NCI-H1105 (cell line): ENCODE measurements at places on chromosomes 3 and 15.

- DNase-seq, result no peak
Measured at GRCh38 chr15:78087951-78088772, 4.2 kb upstream of the SH2D7 start.

GRCh38 chr15:31371520-31372240, 45.0 kb downstream of the KLF13 start:
- DNase-seq, result no peak

DNA sequence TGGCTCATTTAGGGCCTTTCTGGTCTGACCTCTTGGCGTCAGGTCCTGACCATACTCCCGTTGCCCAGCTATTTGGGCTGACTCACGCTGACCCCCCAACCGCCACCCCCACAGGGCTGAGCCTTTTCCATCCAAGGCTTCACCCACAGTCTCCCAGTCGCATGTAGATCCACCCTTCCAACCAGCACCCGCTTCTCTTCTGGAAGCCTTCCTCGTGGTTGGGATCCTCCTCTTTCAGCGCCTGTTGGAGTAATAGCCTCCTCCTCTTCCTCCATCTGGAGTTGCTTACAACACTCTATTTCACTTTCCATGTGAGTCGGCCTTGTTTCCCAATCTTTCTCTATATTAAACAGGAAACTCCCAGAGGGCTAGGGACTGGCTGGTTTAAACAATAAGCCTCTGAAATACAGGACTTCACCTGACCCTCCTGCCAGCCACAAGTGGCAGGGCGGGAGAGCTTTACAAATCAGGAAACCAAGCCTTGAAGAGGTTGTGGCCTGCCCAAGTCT, 2.1 kb upstream of the ALAS1 start:
- no peak for DNase-seq

DNA sequence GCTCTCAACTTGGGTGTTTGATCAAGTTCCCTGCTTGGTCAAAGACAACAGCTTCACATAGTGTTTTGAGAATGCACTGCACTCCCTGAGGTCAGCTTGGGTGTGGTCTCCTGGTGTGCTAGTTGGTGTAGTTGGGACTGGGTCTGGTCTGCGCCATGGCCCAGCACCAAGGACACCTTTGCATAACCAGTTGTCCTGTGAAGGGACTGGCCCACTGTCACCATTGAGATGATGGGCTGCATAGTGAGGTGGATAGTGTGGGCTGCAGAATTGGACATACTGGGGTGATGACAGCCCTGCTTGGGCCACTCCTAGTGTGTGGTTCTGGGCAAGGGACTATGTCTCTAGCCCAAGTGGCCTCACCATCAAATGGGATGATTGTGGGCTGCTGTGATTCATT, 9.5 kb downstream of the RPSA start:
- DNase-seq, result no peak

GRCh38 chr3:99765042-99765942, 52.4 kb upstream of the CMSS1 start:
- no peak for DNase-seq

DNA sequence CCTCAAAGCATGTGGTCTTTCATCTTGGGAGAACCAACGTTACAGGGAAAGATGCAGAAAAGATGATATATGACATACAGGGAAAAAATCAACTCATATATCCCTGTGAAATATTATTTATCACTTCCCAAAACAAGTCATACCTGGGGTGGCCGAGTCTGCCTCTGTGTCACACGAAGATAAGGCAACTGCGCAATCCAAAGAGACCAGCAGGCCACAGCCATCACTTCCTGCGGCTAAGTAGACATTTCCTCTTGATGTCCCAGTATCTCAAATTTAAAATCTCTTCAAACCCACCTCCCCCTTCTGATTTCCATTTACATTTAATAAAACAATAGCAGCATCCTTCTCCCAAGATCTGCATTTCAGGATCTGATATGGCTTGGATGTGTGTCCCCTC, 71.5 kb downstream of the IGF2BP2 start:
- DNase-seq, result no peak

GRCh38 chr3:156189927-156190326, 69.5 kb downstream of the KCNAB1 start:
- no peak for DNase-seq

DNA sequence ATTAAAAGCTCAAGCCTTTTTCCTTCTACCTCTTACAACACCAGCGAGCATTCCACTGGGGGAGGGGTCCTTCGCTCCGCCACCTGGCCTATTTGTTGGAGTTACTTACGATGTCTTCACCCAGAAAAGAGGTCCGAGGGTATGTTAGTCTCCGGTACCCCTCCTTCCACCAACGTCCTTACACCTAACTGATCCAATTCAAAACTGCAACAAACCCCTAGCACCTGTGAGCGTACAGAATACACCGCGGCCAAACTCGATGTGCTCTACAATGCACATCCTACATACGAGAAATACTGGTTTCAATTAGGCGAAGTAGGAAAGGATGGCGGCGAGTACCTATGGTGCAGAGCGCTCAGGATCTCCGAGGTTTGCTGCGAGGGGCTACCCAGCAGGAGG, 944 bp downstream of the SLITRK3 start:
- peak; percentile 54 for DNase-seq

- DNase-seq, result no peak
Measured at GRCh38 chr3:190554197-190554596, 40.3 kb downstream of the IL1RAP start.

DNA sequence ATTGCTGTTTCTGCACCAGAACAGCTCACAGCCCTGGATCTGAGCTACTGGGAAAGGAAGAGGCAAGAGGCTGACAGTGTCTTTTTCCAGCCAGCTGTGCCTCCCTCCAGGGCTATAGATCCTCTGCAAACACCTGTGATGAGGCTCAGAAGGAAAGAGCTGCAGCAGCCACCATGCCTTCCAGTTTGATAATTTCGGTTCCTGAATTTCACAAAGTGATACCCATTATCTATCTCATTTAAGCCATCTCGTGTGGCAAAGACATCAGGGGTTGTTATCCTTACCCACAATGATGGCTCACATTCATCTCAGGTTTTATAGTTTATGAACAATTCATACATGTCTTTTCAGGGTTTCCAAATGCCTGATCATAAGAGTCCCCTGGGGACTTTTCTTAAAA, 1.8 kb upstream of the LARP6 start:
- no peak for DNase-seq

GRCh38 chr3:65992106-65992505, 46.6 kb downstream of the MAGI1 start:
- no peak for DNase-seq

GRCh38 chr15:45089712-45090373, 24.1 kb downstream of the DUOX2 start:
- no peak for DNase-seq

DNA sequence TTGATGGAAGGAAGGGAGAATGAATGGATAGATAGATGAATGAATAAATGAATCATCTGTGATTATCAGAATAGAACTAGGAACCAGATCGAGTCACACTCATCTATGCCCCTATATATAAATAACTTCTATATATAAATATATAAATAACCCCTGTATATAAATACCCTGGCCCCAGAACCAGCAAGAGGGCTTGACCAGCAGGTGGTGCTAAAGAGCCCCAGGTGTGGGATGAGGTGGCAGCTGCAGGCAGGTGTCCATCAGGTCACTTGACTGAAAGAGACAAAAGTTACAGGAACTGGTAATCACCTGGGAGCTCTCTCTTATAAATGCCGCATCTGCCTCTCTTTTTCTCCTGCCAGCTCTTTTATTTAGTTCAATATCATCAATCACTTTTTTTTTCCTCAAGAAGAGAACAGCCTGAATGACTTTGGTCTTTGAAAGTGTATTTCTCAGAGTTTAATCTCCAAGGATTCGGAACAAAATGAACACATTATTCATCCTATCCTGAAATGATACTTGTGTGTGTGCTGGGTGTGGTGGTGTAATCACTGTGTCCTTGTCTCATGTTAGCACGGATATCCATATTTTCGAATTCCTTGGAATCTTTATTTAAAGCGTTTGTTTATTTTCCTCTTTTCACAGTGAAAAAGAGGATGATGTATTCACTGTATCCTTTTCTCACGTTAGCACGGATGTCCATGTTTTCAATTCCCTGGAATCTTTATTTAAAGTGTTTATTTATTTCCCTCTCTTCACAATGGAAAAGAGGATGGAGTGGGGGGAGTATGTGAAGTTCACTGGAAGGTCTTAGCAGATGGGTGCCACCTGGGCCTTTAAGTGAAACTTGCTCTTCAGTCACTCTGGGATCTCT, 35.4 kb upstream of the ATG7 start:
- DNase-seq, result peak; percentile 80

DNA sequence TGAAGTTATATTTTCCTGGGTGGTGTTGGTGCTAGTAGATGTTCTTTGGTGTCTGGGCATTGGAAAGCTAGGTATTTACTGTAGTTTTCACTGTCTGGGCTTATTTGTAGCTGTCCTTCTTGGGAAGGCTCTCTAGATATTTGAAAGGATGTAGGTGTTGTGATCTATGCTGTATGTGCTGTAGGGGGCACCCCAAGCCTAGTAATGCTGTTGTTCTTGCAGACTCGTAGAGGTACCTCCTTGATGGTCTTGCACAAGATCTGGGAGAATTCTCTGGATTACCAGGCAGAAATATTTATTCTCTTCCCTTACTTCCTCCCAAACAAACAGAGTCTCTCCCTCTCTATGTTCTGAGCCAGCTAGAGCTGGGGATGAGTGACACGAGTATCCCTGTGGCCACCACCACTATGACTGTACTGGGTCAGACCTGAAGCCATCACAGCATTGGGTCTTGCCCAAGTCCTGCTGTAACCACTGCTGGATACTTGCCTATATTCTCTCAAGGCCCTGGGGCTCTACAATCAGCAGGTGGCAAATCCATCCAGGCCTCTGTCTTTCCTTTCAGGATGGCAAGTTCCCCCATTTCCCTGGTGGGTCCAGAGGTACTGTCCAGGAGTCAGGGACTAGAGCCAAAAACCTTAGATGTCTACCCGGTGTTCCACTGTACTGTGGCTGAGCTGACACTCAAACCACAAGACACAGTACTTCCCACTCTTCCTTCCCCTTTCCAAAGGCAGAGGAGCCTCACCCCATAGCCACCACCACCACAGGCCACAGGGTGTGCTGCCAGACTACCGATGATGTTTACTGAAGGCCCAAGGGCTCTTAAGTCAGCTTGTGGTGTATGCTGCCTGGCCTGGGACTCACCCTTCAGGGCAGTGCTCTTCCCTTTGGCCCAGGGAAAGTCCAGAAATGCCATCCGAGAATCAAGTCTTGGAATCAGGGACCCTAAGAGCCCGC, 195.2 kb upstream of the DPPA4 start:
- peak; percentile 18 for DNase-seq

DNA sequence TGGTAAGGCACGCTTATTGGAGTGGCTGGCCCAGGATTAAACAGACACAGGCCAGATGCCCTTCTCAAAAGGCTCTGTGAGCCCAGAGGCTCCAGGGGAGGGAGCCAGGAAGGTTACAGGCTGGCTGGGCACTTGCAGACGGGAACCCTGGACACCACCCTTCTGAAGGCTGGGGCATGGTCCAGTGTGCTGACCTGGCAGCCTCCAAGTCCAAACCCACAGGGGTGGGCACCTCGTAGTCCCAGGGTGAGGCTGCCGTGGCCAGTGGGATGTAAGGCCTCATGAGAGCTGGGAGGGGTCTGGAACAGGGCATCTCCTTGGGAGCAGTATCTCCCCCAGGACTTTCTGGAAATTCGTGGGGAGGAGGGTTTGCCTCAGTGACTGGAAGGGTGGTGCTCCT, 19.6 kb downstream of the EFCC1 start:
- no peak for DNase-seq

- DNase-seq, result no peak
Measured at GRCh38 chr3:104785947-104786346, 580.8 kb upstream of the ALCAM start.

GRCh38 chr3:174330303-174330702, 528.8 kb upstream of the NAALADL2 start:
- no peak for DNase-seq

DNA sequence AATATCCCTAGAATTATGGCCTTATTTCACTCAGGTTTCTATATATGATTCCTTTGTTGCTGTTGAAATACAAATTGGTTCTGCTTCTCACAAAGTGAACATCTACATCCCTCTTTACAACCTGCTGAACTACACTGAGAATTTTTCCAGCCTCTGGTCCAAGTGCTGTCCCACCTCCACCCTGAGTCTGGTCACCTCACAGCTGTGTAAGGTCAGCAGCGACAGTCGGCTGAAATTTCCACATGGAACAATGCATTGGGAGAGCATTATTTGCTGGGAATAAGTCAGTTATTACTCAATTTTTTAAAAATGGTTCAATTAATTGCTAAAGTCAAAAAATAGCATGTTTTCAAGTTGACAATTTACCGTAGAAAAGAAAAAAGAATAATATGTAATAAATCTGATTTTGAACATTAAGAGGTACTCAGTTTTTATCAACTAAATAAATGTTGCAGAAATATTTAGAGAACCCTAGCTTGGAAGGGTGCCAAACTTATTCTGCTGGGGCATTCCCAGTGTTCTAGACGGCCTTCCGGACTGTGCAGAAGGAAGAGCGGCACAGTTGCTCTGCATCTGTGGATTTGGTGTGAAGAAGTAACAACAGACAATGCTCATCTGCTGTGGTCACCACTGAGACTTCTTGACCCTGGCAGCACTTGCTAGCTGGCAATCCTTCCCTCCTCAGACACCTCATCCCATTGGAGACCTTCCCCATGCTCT, 1.8 kb downstream of the HCLS1 start:
- no peak for DNase-seq

GRCh38 chr15:92365906-92366305, 27.8 kb upstream of the ST8SIA2 start:
- no peak for DNase-seq

DNA sequence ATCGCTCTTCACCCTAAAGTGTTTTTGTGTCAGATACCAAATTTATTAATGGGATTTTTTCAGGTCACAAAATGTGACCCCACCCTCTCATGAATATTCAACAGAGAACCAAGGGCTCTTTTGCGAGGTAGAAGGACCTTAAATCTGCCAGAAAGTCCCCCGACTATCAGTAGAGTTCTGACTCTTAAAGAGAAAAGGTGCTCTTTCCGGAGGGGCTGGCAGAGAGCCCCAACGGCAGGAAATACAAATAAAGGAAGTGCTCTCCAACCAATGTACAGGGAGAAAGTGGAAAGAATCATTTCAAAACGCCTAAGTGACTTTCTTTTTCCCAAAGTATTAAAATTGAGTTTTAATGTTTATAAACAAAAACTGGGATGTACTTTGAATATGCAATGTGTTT, 517.2 kb downstream of the FOXP1 start:
- no peak for DNase-seq

GRCh38 chr3:142087676-142088075, 61.7 kb downstream of the TFDP2 start:
- DNase-seq, result no peak

DNA sequence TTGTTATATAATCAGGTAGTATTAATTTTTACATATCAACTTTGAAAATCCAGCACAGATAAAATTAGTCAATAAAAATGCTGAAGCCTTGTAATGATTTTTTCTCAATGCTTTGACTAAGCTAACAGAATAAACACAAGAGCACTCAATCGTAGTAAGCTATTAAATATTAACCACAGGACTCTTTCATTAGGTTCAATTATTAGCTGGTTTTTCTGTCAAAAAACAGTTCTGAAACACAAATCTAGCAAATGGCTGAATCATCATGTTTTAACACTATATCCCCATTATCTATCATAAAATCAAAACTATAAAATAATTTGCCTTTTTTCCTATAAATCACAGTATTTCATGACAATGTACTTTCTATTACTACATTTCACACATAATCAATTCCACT, 69.6 kb downstream of the PLOD2 start:
- no peak for DNase-seq
